Nucleus accumbens (tissue), 56 donors: ENCODE measurements at places on chromosomes 1 and 21.

GRCh38 chr1:172405912-172406311, 14.6 kb upstream of the C1orf105 start:
- DNase-seq, result no peak

DNA sequence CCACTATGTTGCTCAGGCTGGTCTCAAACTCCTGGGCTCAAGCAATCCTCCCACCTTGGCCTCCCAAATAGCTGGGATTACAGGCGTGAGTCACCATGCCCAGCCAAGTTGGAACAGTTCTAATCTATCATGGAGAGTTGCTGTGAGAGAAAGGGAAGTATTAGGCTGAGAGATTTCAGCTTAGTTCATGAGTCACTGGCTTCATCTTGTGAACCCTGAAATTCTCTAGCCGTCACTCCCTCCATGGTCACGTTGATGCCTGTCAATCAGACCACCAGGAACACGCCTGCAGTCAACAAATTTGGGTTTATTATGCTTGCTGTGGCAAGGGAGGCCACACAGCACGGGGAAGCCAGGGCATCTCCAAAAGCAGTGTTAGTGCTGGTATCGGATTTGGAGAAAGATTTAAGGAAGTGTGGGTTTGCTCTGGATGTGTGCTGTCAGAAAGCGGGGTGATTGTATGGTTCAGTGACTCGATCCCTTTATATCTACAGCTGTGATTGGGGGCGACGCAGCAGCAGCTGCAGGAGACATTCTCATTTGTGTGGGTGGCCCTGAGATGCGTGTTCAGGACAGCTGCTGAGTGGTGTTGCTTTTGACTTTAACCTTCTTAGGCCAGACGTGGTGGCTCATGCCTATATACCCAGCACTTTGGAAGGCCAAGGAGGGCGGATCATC, 18.7 kb downstream of the UQCRHL start:
- no peak for DNase-seq

- DNase-seq, result no peak
These were observed 169.2 kb downstream of the AKT3 start for GRCh38 chr1:243680860-243681259.

DNA sequence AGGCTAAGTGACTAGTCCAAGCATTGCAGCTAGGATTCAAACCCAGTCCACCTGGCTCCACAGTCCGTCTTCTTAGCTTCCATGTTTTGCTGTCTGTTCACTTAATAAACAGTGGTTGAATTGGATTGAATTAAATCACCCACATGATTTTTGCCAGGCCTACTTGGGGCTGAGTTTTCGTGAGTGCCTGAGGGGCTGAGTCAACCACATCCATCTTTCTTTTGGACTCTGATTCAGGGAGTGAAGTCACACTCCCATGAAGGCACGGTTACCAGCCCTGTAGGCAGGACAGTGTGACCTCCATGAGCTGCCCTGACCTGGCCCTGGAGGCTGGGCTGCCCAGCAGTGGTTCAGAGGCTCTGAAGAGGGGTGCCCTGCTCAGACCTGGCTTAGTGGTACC, 123.7 kb downstream of the ACTL8 start:
- DNase-seq, result no peak

- no peak for DNase-seq
These were observed 149.9 kb upstream of the RGS18 start for GRCh38 chr1:192008281-192008825.

- peak; percentile 70 for DNase-seq
These were observed 1.8 kb downstream of the RHOC start for GRCh38 chr1:112704934-112705627.

DNA sequence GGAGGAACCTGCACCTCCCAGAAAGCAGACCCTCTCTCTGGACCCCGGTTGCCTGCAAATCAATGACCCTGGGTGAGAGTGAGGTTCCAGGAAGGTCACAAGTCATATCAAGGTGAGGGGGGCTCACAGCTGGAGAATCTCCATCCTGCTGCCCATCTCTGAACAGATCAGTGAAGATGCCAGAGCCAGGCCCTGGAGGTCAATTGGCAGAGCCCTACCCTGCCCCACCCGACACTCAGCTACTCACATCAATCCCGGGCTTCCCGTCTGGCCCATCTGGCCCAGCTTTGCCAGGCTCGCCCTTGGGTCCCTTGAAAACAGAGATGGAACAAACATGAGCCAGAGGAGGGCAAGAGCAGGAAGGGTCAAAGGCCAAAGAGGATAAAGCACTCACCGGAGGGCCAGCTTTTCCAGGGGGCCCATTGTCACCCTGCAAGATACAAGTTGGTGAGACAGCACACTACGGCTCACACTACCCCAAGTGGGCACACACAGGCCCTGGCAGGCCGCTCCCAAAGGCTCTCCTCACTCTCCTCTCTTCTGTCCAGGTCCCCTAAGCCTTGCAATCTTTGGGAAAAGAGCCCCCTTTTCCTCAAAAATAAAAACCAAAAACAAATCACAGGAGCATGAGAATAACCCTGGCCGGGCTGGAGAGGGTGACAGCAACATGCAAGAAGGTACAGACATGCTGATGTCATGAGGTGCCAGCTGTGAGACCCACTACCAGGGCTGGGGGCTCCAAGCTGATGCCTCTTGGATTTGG, 2.9 kb downstream of the COL9A2 start:
- DNase-seq, result no peak

DNA sequence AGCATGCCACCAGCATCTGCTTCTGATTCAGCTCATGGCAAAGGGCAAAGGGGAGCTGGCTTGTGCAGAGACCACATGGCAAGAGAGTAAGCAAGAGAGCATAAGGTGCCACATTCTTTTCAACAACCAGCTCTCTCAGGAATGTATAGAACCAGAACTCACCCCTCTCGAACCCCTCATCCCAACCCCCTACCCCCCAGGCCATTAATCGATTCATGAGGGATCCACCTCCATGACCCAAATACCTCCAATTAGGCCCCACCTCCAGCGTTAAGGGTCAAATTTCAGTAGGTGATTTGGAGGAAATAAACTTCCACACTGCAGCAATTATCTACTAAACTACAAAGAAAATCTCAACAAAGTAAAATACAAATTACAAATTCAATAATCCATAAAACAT, 32.2 kb upstream of the LRRC7 start:
- DNase-seq, result no peak

- DNase-seq, result no peak
These were observed 35.1 kb upstream of the ETS2 start for GRCh38 chr21:38770660-38771059.

DNA sequence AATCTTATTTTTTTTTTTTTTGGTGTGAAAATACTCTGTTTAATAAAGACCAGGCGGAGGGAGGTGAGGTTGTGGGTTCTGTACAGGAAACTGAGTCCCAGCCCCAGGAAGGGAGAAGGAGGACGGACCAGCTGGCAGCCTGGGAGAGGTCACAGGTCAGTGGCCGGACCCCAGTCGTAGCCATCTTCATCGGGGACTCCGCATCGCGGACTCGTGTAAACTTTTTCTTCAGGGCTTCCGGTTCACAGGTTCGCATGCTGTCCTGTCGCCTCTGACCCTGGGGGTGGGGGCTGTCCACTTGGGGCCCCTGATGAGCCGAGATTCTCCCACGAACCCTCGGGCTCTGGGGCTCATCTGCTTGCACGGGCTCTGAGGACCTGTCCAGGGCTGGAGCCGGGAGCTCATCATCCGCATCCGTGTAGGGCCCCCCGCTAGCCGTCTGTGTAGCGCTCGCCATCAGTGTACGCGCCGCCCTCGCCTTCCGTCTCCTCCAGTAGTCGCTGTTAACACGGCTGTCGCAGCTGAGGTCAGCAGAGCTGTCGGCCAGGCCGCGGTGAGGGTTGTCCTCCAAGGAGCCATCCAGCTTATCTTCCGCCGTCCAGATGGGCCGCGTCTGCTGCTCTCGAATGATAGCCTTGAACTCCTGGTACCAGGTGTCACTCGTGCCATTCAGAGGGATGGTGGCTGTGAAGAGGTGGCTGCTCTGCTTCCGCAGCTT, 975.7 kb upstream of the PRMT6 start:
- no peak for DNase-seq

GRCh38 chr1:154730986-154731489, 123.1 kb upstream of the ADAR start:
- no peak for DNase-seq

DNA sequence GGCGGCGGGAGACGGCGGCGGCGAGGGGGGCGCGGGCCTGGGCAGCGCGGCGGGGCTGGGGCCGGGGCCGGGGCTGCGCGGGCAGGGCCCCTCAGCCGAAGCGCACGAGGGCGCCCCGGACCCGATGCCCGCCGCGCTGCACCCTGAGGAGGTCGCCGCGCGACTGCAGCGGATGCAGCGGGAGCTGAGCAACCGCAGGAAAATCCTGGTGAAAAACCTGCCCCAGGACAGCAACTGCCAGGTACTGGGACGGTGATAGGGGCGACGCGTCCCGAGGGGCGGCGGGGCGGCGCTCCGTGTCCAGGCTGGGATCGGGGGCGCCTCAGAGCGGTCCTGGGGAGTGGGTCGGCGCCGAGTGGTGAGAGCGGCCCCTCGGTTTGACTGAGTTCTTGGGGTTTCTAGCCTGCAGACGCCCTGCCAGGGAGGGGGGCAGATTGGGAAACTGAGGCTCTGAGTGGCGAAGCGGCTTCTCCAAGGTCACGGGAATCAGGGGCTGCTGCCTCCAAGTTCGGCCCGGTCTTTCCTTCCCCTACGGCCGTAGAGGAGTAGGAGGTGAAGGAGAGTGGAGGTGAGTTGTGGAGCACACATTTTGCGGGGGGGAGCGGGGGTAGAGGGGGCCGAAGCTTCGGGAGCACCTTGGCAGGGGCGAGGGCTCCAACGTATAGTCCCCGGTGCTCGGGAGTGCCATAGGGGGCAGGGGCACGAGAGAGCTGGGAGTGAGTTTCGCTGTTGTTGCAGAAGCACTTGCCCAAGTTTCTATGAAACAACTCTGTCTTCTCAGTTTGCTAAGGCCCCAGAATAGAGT, 508 bp downstream of the RAVER2 start:
- DNase-seq, result peak; percentile 37

DNA sequence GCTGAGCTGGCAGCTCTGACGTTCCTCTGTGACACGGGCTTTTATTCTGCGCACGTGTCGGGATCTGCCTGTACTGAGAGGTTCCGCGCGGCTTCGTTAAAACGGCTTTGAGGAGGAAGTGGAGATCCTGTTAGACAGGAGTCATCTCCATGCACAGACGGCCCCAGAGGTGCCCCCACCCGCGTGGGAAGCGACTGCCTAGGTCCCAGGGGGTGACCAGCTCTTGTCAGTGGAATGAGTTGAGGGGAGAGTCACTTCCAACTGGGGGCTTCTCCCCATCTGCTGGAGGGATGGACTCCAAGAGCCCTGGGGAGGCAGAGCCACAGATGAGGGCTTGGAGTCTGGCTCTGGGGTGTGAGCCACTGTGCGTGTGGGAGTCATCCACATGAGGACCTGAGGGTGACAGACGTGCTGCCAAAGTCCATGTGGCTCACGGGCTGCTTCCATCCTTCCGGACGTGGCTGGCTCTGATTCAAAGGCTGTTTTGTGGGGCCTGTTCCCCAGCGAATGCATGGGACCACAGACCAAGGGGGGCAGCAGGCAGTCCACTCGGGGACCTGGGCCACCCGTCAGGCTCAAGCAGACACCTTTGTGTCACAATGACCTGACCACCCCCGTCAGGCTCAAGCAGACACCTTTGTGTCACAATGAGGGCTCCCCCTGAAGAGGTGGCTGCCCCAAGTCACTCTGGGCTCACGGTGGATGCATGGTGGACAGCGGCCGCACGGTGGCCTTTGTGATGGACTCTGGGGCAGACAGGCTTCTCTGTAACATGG, 26.8 kb downstream of the PTTG1IP start:
- peak; percentile 26 for DNase-seq

DNA sequence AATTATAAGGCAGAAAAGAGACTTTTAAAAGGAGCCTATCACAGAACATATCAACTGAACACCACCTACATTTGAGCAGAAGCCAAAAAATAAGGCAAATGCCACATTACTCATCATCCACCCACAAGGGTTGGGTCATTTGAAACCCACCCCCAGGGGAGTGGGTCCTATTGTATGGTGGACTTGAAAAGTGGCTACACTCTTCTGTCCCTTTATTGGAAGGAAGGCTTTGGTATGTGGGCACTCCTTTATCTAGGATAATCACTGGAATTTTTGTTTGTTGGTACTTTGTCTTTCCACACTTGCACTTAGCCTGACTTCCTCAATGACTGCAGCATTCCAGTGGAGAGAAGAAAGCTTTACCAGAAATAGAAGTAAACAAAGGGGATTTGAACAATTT, 157.2 kb upstream of the COL11A1 start:
- no peak for DNase-seq

DNA sequence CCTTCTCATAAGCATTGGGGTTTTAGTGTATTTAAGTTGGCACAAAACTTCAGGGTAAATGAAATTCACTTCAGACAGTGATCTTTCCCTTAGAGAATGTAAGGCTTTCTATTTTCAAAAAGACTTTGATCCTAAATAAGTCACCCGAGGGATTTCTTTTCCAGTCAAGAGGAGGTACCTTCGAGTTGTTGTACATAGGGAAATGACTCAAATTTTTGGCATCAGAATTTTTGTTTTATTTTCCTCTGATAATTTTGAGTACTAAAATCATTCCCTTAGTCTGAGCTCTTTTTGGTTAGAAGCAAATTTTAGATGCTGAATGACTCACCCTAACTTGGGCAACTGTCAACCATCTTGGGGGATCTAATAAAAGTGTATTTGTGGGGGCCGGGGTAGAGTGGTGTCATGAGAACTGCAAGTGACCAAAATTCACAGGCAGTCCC, 193.9 kb downstream of the DHRS3 start:
- no peak for DNase-seq

- DNase-seq, result no peak
These were observed 32.3 kb downstream of the TBX19 start for GRCh38 chr1:168312718-168313604.

GRCh38 chr1:44636688-44637598, 37.3 kb downstream of the TMEM53 start:
- DNase-seq, result no peak

DNA sequence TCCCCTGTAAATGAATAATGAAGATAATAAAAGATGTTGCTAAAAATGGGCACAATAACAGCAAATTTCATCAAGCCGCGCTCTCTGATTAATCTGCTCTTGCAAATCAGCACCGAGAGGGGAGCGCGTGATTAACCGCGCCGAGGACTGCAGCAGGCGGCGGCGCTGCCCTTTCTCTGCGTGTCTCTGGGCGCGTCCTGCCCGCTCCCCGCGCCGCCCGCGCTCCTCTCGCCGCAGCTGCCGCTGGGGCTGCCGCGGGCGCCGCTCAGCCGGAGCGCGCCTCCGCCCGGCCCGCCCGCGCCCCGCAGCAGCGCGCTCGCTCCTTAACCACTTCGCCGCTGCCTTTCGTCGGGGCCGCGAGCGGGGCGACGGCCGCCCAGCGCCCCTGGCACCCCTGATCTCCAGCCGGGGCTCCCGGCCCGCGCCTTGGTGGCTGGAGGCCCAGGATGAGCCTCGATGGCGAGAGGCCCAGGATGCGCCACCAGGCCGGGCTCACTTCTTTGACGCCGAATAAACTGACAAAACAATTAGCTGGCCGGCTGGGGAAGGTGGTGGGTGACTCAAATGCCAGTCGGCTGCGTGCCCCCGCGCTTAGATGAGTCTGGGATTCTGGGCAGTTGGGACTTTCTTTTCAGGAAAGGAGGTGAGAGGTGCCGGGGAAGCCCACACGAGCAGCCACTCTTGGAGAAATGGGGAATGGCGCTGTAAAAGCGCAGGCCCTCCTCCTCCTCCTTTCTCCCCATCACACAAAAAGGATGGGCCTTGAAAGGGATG, 221.4 kb upstream of the PKN2 start:
- peak; percentile 69 for DNase-seq

GRCh38 chr1:205770618-205771017, 4.7 kb downstream of the RAB29 start:
- DNase-seq, result no peak
